ENCODE measurements at places on chromosomes 13 and 19.

- no peak for DNase-seq
These were observed 362.6 kb downstream of the KLF5 start for GRCh38 chr13:73421310-73421912.

- DNase-seq, result no peak
These were observed 3.3 kb downstream of the PPP5C start for GRCh38 chr19:46350029-46350757.

DNA sequence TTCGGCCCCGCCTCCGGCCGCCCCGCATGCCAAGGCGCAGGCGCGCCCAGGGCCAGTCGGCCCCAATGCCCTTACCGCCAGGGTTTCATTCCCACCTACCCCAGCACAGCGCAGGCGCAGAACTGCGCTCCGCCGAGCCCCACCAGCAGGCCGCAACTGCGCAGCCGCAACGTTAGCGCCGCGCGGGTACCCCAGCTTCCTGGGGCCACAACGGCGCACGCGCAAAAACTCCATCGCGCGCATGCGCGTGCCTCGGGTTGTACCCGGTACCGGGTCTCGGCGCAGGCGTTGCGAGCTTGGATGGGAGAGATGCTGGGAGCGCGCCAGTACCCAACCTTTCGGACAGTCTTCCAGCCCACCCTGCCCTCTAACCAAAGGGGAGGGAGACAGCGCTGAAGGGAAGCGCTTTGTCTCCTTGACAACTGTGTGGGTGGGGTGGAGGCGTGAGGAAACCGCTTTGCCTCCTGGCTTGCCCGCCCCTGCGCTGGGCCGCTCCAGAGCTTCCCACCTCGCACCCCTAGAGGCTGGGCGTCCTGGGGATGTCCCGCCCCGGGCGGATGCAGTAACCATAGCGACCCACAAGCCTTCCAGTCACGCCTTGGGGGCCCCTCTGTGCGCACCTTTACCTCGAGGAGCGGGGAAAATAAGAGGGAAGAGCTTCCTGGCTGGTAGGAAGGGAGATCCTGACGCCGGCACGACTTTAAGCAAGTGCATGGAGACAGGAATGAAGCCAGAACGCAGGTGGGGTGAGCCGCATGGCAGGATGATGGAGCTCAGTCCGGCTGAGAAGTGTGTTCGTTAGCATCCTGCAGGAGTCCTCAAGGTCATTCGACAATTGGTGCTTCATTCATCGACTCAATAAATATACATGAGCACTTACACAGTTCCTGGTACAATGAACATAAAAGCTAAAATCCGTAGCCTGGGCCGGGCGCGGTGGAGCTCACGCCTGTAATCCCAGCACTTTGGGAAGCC is 525 bp upstream of the MYPOP start:
- DNase-seq, result peak; percentile 99

- DNase-seq, result no peak
These were observed 71.3 kb downstream of the CEBPG start for GRCh38 chr19:33444562-33445441.

GRCh38 chr19:2983351-2984214 is 6.2 kb downstream of the TLE6 start:
- DNase-seq, result peak; percentile 64

DNA sequence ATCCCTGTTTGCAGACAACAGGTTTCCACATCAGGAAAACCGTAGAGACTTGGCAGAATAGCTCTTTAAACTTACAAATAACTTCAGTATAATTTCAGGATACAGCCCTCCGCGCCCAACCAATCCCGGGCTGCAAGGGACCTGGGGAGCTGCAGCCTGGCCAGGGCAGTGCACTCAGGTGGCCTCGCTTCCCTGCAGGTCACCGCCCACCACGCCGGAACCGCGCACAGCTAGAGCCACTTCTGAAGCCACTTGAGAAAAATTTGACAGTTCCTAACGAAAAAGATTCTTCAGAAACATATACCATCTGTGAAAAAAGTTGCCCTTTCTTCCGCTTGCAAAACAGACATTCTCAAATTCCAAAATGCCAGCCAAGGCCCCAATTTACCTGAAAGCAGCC is 11.1 kb downstream of the ZNF91 start:
- DNase-seq, result no peak

DNA sequence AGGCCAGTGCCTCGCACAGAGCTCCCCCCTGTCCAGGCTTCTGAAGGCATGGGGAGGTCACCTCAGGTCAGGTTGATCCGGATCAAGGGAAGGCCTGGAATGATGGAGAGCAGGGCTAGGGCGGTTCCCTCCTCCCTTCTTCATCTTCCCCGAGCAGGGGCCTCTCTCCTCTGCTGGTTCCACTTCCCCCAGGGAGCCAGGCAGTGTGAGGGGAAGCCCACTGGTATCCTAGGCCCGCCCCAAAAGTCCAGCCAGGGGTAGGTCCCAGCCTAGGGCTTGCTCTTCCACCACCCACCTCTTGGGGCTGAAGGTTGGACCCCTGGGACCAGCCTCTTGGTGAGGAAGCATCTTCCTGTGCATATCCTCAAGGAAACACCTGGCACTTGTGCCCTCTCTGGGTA is 16.4 kb upstream of the PRR19 start:
- peak; percentile 22 for DNase-seq

- DNase-seq, result peak; percentile 85
These were observed 50.8 kb downstream of the EFNB2 start for GRCh38 chr13:106484537-106485193.

DNA sequence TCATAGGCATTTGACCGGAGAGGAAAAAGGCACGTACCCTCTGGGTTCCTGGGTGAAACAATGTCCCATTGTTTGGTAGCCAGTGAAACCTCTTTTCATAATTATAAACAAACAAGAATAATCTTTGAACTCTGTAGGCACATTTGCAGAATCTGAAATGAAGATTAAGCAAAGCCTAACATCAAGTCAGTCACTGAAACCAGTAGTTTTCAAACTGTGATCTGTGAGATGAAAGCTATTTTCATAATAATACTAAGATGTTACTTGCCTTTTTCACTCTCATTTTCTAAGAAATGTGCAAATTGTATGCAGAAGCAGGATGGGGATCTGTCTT is 105.4 kb downstream of the WDFY2 start:
- DNase-seq, result no peak

DNA sequence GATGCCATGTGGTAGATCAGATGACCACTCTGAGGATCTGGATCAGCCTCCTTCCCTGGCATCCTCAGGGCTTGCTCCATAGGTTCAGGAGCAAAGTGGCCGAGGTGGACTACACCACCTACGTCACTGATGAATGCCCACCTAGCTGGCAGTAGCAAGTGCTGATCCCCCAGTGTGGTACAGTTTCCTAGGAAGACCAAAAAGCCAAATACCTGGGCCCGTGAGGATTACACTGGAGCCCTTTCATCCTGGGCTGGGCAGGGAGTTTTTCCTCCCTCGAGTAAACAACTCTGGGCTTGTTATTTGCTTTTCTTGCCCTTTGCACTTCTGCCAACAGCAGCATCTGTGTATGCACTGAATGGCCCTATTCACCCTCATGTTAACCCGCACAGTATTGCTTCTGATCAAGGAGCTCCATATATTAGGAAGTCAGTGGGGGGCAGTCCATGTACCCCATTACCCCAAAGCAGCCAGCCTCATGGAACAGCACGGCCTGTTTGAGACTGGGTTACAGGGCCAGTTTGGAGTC is 3.3 kb upstream of the MYADM start:
- DNase-seq, result no peak

- no peak for DNase-seq
These were observed 7.1 kb upstream of the WTIP start for GRCh38 chr19:34474233-34474989.

- DNase-seq, result peak; percentile 95
These were observed 708 bp upstream of the ERCC1 start for GRCh38 chr19:45424191-45425058.

DNA sequence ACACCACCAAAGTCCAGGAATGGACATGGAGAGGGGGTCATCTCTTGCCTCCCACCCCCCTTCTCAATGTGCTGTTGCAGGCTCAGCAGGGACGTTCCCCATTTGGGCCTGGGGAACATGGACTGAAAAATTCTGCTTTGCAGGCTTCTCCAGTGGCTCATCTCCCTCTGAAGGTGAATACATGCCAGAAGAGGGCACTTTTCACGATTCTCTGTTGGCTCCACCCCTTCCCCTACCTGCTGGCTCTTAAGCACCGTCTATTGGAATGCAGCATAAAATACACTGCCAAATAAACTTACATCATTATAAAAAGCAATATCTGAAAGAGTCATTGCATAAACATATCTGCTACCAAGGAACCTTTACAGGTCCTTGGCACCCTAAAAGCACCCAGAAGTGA is 35.7 kb downstream of the NHLRC3 start:
- DNase-seq, result no peak

GRCh38 chr19:17526922-17527321 is 15.5 kb downstream of the PGLS start:
- no peak for DNase-seq

GRCh38 chr13:112911883-112912282 is 57.1 kb upstream of the MCF2L start:
- DNase-seq, result no peak

DNA sequence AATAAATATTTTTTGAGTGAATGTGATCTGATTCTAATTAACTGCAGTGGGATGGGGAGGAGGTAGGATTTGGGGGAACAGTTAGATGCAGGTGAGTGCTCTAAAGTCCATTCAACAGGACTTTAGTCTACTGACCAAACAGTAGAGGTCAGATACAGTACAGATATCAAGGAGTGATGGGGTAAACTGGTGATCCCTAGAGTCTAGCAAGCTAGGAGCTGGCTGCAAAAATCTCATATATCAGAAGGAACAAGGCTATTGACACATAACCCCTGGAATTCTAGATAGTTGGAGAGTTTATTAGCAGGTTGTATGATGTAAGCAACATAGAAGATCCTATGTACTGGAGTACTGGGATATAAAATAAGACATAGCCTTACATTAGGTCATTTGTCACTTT is 131.6 kb downstream of the HS6ST3 start:
- DNase-seq, result no peak

DNA sequence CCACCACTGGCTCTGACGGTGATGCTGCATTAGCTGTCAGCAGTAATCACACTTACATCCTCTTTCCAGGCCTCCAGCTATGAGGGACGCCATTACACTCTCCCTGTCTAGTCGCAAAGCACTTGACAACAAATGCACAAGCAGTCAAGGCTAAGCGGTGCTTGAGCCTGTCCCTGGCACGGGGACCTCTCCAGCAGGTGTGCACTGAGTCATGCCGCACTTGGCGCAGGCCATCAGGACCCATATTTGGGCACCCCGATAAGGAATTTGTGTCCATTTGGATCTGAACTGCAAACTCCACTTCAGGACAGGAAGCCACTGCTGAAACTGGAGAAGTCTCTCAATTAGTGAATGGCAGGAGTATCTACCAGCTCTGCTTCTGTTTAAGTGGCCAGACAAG is 301.9 kb upstream of the OBI1 start:
- no peak for DNase-seq

DNA sequence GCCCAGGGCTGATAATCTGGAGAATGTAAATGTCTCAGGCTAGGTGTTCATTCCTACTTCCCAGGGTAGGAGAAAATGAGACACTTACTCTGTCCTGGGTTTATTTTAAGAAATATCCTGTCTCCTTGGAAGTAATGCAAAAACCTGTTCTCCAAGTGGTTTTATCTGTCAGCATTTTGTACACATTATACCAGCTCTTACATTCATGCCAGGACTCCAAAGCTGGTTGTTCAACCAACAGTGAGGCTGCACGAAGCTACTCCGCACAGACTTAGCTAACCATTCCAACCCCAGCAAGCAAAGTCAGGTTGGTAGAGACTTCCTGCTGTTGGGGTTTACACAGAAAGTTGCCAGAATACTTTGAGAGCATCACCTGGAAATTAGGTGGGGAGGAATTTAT is 55.6 kb downstream of the SLC7A1 start:
- DNase-seq, result no peak

DNA sequence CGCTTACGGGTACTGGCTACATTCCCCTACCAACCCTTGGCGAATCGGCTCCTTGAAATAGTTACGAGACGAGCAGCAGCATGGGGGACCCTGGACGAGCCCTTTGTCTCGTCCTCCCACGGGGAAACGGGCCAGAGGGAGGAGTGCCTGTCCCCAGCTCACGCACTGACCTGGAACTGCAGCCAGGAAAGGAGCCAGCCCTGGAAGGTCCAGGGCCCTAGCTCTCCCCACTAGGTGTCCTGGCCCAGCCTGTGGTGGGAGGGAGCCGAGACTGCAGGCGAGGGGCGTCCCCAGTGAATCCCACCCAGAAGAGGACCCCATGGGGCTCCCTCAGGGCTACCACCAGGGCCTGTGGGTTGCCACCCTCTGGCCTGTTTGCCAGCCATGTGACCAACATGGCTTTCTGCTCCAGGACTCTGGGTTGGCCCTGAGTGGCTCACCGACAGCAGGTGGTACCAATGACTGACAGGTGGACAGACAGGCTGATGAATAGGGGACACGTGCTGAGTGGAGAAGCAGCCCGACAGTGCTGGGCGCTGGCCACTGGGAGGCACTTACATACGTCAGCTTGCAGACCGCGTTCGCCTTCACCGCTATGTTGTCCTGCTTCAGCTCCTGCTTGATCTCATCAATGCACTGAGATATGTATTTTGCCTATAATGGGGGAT is 13.2 kb downstream of the AP3D1 start:
- DNase-seq, result no peak

DNA sequence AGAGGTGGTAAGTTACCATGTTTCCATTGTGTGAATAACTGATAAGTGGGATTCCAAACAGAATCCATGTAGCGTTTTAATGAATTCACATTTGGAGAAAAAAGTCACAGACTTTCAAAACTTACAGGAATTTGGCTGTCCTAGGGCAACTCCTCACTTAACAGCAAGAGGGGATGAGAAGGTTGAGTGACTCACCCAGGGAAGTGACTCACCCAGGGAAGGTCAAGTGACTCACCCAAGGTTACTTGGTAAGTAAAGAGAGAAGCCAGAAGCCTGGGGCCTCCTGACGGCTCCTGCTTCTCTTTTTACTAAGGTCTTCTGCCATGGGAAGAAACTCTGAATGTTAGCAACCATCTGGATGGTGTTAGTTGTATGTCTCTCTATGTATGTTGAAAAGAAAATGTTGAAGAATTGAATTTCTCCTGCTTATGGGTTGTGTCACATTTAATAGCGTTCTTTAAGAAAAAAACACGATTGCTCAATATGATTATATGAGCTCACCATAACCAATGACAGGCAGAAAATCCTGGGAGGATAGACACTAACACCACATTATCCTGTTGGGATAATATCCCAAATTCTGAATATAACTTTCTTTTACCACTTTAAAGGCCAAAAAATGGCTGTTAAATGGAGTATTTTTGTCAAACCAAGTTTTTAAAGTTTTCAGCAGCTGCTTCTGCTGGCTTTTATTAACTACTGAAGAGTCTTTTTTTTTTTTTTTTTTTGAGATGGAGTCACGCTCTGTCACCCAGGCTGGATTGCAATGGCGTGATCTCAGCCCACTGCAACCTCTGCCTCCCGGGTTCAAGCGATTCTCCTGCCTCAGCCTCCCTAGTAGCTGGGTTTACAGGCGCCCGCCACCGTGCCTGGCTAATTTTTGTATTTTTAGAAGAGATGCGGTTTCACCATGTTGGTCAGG is 195.6 kb downstream of the GGACT start:
- DNase-seq, result peak; percentile 99

- DNase-seq, result no peak
These were observed 11.8 kb downstream of the PTPRH start for GRCh38 chr19:55197528-55197927.

- no peak for DNase-seq
These were observed 486 bp upstream of the SPINT2 start for GRCh38 chr19:38263689-38264485.
